Effector CD4-positive, alpha-beta T cell (primary cell): ENCODE measurements at places on chromosomes 6 and 20.
A peak's percentile ranks its signal among the peaks of the same experiment; 100 is the strongest.

- DNase-seq: no peak
Measured at GRCh38 chr6:106974336-106974998, at the start of gene CD24. CD24 (minus strand) TSS chr6:106974729; CDS start chr6:106974646, 83 bp downstream.

- DNase-seq: no peak
Measured at GRCh38 chr6:75331151-75331550, 46.6 kb upstream of the TMEM30A start.

DNA sequence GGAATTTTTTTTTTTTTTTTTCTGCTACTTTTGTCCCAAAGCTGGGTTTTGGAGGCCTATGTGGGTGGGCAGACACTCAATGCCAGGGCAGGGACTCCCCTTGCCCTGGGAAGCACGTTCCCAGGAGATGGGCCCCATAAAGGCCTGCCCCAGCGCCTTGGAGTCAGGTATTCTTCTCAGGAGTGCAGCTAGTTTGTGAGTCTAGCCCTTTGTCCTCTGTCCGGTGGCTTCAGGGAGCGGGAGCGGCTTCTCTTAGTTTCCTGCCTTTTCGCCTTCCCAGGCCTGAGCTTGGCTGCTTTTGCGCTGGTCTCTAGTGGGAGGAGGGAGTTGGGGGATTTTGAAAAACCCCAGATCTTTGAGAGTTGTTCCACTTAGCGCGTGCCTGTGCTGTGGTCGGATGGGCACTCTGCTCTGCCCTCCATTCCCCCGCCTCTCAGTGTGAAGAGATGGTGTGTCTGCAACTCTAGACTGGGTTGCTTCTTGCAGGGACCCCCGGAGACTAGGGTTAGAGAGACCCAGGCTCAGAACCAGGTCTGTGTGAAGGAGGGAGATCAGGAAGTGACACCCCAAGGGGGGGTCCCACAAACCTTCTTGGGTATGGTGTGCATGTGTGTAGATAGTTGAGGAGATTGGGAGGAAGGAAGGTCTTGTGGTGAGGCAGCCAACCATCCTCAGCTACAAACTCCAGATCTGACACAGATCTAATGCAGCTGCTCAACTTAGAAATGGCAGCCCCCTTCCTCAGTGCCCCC, 1.3 kb downstream of the PLCG1 start:
- DNase-seq: peak; percentile 31

- no peak for DNase-seq
Measured at GRCh38 chr20:47809161-47809960, 24.1 kb upstream of the SULF2 start.
